Activated T-helper 1 cell treated with anti-CD3 and anti-CD28 coated beads, Interleukin-2, amount 50 U/mL, for 16 hours (primary cell): ENCODE measurements at places on chromosomes 4 and X.

- DNase-seq, result no peak
These were observed 82.9 kb downstream of the PDLIM5 start for GRCh38 chr4:94534401-94535312.

GRCh38 chr4:76055016-76055415 lies 19.1 kb upstream of the CXCL11 start:
- DNase-seq, result no peak

- DNase-seq, result no peak
These were observed 232.7 kb downstream of the ARHGAP24 start for GRCh38 chr4:85707611-85708010.

DNA sequence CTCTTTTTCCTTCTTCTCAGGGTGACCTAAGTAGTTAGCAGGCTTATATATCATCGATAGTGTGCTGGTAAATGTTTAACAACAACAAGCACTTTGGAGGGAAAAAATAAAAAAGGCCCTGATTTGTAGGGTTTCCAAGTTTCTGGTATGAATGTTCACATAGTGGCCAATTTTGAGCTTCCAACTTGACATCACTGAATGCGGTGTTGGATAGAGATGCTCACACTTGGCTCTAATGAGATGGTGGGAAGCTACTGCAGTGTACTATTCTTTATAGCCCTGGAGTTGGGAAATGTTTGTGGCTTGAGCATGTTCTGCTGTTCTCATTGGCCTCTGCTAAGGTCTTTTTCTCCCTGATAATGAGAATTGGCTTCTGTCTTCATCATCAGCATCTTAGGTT lies 875.3 kb downstream of the PCDH7 start:
- DNase-seq, result no peak

DNA sequence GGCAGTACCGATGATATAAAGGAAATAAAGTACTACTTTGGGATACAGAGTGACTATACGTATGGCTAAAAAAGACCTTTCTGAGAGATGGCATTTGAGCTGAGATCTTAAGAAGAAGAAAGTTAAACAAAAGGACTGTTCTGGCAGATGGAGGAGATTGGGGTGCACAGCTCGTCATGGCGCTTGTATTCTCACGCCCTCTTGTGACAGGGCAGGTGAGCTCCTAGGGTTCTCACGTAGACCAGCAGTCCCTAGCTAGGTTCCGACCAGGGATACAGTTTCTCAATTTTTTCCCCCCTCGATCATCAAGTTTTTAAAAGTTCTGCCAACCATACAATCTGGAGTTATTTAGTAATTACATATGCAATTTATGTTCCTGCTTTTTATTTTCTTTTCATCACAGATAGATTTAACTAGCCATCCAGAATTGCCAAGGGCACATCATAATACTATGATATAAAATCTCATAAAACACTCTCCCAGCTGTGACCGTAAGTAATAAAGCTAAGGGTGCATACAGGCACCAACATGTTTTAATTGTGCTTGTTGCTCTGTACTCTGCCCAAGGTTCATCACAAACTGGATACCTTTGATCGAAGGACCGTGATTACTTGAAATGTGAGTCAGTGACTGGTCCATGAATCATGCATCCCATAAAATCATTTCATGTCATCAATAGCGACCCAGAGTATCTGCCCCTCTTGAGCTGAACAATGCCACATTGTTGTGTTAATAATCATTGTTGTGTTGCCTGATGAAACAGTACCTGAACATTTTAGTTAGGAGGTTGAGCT lies 69.4 kb upstream of the ZNF518B start:
- DNase-seq, result no peak

- DNase-seq, result no peak
These were observed 83.2 kb downstream of the SHROOM3 start for GRCh38 chr4:76518241-76518640.

GRCh38 chrX:150570512-150570911 lies 2.1 kb downstream of the MTM1 start:
- DNase-seq, result no peak
